ENCODE measurements at places on chromosomes 6 and 20. TPM values are rescaled to one million over a fixed set of nuclear protein-coding genes. Genes with fewer than 3 reads are reported as not detected.
A peak's percentile ranks its signal among the peaks of the same experiment; 100 is the strongest.

DNA sequence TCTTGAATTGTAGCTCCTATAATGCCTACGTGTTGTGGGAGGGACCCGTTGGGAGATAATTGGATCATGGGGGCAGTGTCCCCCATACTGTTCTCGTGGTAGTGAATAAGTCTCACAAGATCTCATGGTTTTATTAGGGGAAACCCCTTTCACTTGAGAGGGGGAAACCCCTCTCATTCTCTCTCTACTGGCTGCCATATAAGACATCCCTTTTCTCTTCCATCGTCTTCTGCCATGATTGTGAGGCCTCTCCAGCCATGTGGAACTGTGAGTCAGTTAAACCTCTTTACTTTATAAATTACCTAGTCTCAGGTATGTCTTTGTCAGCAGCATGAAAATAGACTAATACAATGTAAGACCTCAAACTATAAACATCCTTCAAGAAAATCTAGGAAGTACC is 23.1 kb downstream of the PAQR8 start:
- DNase-seq: no peak
- peaks cover 27% of the 10 kb centered on the region for H3K36me3 ChIP-seq
- H3K4me3 ChIP-seq: no peak overlapping the region
- peaks cover 46% of the 10 kb centered on the region for H3K4me1 ChIP-seq
- no peaks in the 10 kb centered on the region for H3K27me3 ChIP-seq

DNA sequence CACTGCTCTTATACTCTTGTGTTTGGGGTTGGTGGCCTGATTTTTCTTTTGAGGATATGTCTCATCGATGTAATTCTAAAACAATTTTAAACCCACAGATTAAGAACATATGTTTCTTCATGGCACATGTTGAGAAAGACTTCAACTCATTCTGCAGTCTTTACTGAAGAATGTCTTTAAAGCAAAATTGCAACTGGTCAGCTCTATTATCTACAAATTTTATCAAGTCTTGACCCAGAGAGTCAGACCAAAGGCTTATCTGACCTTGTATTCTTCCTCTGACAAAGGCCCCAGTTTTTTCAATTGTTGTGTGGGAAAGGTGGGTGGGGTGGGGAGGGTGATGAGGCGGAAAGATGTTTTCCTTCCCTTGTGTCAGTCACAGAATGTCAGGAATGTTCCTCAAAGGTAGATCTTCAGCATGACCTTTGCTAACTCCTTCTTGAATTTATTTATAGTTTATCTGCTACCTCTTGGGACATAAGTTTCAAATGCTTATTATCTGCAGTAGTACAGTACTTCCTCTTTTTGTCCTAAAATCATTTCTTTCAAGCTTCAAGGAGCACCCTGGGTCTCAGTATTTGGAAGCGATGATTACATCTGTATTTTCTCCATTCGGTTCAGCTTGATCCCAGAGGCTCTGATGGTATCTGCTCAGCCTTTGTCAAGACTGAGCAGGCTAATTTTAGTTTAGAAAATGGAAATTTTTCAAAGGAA is 63.2 kb upstream of the TIAM2 start:
- H3K4me1 ChIP-seq: peaks cover 7% of the 10 kb centered on the region
- no peaks in the 10 kb centered on the region for H3K36me3 ChIP-seq
- no peak for DNase-seq
- H3K4me3 ChIP-seq: no peak overlapping the region
- no peak overlapping the region for H3K27ac ChIP-seq
- no peaks in the 10 kb centered on the region for H3K27me3 ChIP-seq

Gene ASIP
- total RNA-seq: not detected

- H3K4me3 ChIP-seq: no peak overlapping the region
- no peaks in the 10 kb centered on the region for H3K27me3 ChIP-seq
- H3K36me3 ChIP-seq: peaks cover 76% of the 10 kb centered on the region
- peaks cover 71% of the 10 kb centered on the region for H3K4me1 ChIP-seq
- H3K27ac ChIP-seq: peak overlapping the region; percentile 11
Observed at GRCh38 chr6:111741177-111741952, 131.9 kb downstream of the FYN start.

DNA sequence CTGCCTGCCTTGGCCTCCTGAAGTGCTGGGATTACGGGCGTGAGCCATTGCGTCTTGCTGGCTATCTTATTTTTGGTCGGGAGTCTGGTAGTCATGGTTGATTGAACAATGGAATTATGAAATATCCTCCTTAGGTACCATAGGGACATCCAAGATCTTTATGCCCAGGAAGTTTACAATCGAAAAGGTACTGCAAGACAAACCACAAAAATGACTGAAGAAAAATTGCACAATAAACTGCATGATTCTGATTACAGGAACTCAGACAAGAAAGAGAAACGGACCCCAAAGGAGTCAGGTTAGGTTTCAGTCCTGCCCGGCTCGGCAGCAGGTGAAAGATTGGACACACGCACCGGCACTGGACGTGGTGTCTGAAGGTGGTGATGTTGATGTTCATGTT is 5.3 kb downstream of the SLC26A8 start:
- H3K4me3 ChIP-seq: no peak overlapping the region
- H3K27ac ChIP-seq: no peak overlapping the region
- no peaks in the 10 kb centered on the region for H3K36me3 ChIP-seq
- H3K27me3 ChIP-seq: peaks cover 18% of the 10 kb centered on the region
- no peak for DNase-seq

Gene ARMH2
- total RNA-seq: 1.2 TPM

- H3K27me3 ChIP-seq: peaks cover 34% of the 10 kb centered on the region
- DNase-seq: no peak
- no peak overlapping the region for H3K4me3 ChIP-seq
- no peaks in the 10 kb centered on the region for H3K4me1 ChIP-seq
- no peaks in the 10 kb centered on the region for H3K36me3 ChIP-seq
Observed at GRCh38 chr20:45545754-45546453, 1.3 kb downstream of the EPPIN start.

Gene GABRR1
- not detected for total RNA-seq

Gene FAM162B
- total RNA-seq: not detected

Gene ME1
- 0.10 TPM for total RNA-seq

DNA sequence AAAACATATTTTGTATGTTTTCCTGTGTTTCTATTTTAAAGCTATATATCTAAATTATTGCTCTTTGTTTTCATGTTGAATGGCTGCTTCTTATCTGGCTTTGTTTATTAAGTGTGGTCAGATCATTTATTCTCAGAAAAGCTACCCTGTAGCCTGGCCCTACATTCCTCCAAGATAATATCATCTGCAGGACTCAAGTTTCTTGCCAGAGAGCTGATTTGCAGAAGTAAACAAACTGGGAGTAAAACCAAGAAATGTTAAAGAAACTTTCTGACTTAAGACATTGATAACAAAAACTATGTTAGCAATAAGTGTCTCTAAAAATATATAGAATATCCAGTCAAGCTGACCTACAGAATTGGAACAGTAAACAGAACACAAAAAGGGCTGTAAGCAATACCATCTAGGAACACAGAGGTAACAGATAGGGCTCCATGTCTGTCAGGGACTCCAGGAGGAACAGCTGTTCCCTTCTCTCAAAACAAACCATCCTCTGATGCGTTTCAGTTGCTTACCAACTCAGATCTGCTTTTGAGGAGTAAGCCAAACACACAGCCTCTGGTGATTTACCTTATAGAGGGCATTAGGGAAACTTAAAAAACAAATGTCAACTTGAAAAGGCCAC is 17.5 kb upstream of the CEP85L start:
- peaks cover 35% of the 10 kb centered on the region for H3K4me1 ChIP-seq
- DNase-seq: no peak
- no peak overlapping the region for H3K4me3 ChIP-seq
- H3K36me3 ChIP-seq: peaks cover 12% of the 10 kb centered on the region

DNA sequence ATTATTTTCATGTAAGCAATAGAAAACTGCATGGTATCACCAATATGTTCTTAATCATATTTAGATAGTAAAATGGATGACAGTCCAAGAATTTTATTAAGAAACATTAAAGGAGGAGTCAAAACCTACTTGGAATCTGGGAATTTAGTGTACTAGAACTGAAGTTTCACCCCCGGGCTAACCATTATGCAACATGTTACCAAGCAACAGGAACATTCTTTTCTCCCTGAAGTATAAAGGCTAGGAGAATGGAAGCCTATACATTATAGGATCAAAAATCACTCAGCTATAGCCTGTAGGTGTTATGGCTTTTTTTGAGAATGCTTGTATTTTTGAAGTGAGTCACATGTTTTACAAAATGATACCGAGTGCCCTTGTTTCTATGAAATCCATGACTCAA is 538.3 kb downstream of the GRIK2 start:
- H3K27me3 ChIP-seq: no peaks in the 10 kb centered on the region
- H3K4me1 ChIP-seq: no peaks in the 10 kb centered on the region
- DNase-seq: no peak
- H3K4me3 ChIP-seq: no peak overlapping the region

DNA sequence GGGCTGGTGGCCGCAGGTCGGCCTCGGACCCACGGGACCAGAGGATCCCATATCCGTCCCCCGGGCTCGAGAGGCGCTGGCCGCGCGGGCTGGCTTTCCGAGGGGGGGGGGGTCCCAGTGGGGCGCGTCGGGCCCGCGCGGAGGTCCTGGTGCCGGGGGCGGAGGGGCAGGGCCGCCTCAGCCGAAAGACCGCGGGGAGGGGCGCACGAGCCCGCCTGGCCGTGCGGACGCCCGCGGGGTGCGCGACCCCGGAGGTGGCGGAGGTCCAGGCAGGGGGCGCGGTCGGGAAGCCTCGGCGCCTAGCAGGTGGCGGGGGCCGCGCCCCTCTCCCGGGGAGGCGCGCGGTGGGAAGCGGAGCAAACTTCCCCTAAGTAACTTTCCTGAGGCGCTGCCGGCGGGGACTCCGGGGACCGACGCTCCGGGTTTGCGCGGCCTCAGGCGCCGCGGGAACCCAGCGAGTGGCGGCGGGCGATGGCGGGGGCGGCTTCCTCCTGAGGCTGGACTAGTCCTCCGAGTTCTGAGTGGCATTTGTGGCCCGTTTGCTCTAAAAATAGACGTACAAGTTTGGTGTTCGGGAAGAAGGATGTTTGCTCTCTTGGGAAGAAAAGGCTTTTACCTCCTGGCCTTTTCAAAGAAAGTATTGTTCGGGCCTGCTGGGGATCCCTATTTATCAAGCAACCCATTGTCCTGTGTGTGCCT is 26.5 kb upstream of the BTBD3 start:
- H3K27ac ChIP-seq: no peak overlapping the region
- H3K4me1 ChIP-seq: peaks cover 14% of the 10 kb centered on the region
- DNase-seq: no peak
- H3K4me3 ChIP-seq: peak overlapping the region; percentile 38
- H3K27me3 ChIP-seq: peaks cover 29% of the 10 kb centered on the region

- peak overlapping the region; percentile 16 for H3K27ac ChIP-seq
- no peak overlapping the region for H3K4me3 ChIP-seq
- DNase-seq: peak; percentile 65
- no peaks in the 10 kb centered on the region for H3K27me3 ChIP-seq
- H3K36me3 ChIP-seq: peaks cover 66% of the 10 kb centered on the region
Observed at GRCh38 chr6:43608310-43608763, 20.7 kb downstream of the GTPBP2 start.

DNA sequence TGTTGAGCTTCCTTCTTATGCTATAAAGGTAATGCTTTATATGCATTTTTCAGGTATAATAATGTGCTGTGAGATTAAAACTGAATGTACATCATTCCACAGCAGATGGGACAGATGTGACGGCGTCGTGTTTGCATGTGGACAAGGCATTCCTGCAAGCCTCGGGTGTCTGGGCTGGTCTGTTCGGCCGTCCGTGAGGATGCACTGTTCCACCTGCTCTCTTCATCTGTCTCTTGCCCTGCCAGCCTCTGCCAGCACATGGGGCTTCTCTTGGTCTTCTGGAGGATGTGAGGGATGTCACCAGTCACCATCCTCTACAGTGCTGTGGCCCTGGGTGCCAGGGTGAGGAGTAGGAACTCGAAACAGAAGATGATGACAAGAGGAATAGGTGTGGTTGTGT is 223.2 kb downstream of the ERMARD start:
- no peaks in the 10 kb centered on the region for H3K27me3 ChIP-seq
- H3K36me3 ChIP-seq: no peaks in the 10 kb centered on the region
- no peak for DNase-seq
- no peak overlapping the region for H3K4me3 ChIP-seq

DNA sequence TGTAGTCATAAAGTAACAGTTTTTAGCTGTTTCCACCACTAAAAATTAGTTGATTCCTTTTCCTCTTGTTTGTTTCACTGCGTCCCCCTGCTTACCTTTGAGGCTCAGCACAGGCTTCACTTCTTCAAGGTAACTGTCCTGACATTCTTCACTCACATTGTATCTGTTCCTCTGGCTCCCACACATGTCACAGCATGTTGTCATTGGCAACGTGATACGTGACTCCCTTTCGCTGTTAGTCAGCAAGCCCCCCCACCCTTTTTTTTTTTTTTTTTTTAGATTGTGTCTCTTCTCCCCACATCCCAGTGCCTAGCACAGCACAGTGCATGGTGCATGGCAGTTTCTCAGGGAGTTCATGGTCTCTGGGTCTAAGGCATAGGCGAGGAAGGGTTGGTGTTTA is 13.3 kb downstream of the VAPB start:
- peaks cover 28% of the 10 kb centered on the region for H3K4me1 ChIP-seq
- peaks cover 12% of the 10 kb centered on the region for H3K36me3 ChIP-seq
- no peak overlapping the region for H3K4me3 ChIP-seq
- H3K27ac ChIP-seq: no peak overlapping the region

Gene SLC17A2
- total RNA-seq: not detected

GRCh38 chr6:43149265-43149664 is 21.8 kb upstream of the SRF start:
- no peak overlapping the region for H3K27ac ChIP-seq
- H3K4me3 ChIP-seq: no peak overlapping the region
- no peaks in the 10 kb centered on the region for H3K27me3 ChIP-seq
- H3K36me3 ChIP-seq: no peaks in the 10 kb centered on the region
- DNase-seq: no peak
- H3K4me1 ChIP-seq: peaks cover 3% of the 10 kb centered on the region

DNA sequence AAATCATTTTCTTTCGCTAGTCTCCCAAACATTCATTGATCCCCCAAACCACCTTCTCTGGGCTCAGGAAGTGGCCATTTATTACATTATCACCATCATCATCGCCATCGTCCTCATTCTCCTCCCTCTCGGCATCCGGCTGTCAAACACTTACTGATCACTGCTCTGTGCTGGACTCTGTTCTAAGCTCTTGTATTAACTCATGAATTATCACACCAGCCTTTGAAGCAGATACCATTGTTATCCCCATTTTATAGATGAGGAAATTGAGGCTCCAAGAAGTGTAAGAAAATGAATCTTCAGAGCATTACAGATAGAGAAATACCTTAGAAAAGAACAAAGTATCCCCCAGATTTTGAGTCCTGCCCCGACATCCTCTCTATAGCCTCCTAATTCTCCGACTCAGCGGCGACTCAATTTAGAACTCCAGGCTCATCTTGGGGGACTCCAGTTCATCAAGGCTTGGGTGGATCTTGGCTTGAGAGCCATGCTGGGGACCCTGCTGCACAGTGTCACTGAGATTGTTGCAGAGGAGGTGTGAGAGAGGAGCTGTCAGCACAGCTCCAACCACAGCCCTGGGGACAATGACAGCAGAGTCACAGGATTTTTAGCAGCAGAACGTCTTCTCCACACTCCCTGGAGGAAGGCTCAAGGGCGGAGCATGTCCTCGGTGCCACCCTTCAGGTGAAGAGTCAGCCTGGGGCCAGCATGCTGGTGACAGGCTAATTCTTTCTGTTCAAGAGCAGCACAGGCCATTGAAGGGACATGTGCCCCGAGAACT is 6.6 kb upstream of the EEF1E1 start:
- no peaks in the 10 kb centered on the region for H3K4me1 ChIP-seq
- peaks cover 13% of the 10 kb centered on the region for H3K27me3 ChIP-seq
- no peak overlapping the region for H3K4me3 ChIP-seq
- H3K36me3 ChIP-seq: no peaks in the 10 kb centered on the region
- DNase-seq: no peak

Measured in activated CD4-positive, alpha-beta memory T cell treated with anti-CD3 and anti-CD28 coated beads, Interleukin-2, amount 10 ng/mL, durations not matched to agents 7 days and 5 days (primary cell).